ENCODE measurements at places on chromosomes 11 and 22.

GRCh38 chr11:9662273-9662672 lies 1.6 kb upstream of the SWAP70 start:
- no peak for DNase-seq

- no peak for DNase-seq
Observed at GRCh38 chr11:97351939-97352338, 962.1 kb downstream of the JRKL start.

- no peak for DNase-seq
Observed at GRCh38 chr11:62752994-62753735, 795 bp downstream of the ZBTB3 start.

- DNase-seq: no peak
Observed at GRCh38 chr22:42138122-42138770, 7.6 kb upstream of the CYP2D6 start.

DNA sequence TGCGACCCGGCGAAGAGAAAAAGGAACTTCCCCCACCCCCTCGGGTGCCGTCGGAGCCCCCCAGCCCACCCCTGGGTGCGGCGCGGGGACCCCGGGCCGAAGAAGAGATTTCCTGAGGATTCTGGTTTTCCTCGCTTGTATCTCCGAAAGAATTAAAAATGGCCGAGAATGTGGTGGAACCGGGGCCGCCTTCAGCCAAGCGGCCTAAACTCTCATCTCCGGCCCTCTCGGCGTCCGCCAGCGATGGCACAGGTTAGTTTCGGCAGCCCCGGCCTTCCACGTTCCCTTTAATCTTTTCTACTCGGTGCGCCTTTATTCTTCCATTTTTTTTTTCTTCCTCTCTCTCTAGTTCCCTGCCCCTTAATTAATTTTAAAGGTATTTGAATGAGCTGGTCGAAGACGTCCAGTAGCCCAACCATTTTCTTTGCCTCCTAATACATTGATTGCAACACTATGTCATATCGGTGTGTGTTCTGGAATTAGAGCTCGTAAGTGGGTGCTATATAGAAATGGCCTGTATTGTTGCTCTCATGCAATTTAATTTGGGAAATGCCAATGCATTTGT lies 537 bp downstream of the EP300 start:
- no peak for DNase-seq

- no peak for DNase-seq
Observed at GRCh38 chr11:64864473-64865285, 13.7 kb downstream of the EHD1 start.

- DNase-seq: no peak
Observed at GRCh38 chr22:20574920-20575353, 67.5 kb downstream of the MED15 start.

DNA sequence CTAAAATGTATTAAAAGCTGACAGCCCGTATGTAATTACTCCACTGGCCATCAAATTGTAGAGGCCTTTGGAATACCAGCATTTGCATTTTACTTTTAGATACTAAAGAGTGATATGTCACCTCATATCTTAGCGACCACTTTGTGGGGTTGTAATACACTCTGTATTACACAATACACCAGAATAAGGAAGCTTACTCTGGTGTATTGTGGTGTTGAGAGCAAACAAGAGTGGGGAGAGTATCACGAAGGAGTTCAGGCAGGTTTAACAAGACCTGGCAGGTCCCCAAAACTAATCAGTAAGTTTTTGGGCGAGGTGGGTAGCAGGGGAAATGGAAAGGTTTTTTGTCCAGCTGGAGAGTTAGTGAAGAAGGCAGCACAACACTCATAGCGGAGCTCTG lies 3.2 kb downstream of the NUP50 start:
- no peak for DNase-seq

DNA sequence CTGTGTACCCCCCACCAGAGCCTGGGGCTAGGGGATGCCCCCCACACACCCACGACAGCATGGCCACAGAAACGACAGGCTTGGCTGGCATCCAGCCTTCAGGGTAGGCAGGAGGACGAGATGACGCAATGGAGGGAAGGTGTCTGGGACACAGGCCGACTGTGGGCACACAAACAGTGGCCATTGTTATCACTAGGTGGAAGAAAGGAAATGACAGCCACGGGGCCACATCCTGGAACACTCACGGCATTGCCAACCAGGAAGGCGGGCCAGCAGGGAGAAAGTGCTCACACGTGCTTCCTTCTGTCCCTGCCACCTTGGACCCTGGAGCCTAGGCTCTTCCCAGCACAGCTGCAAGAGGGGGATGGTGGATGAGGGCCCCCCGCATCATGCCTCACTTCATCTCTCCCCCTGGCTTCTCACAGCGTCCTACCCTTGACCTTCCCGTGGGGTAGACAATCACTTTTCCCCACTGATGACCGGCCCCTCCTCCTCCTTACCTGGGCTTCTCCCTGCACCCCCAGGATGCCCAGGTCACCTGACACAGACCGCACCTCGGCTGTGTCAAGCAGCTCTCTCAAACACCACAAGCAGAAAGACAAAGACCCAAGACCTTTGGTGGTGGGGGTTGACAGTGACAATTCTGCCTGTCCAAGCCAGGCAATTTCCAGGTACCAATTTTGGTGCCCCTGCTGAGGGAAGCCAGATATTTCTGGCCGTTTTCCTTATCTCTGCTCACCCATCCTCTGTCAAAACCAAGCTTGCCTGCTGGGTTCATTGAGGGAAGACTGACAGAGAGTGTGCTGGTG lies 8.6 kb downstream of the PLA2G6 start:
- DNase-seq: no peak

GRCh38 chr11:72684236-72684912 lies 10.2 kb upstream of the PDE2A start:
- no peak for DNase-seq

DNA sequence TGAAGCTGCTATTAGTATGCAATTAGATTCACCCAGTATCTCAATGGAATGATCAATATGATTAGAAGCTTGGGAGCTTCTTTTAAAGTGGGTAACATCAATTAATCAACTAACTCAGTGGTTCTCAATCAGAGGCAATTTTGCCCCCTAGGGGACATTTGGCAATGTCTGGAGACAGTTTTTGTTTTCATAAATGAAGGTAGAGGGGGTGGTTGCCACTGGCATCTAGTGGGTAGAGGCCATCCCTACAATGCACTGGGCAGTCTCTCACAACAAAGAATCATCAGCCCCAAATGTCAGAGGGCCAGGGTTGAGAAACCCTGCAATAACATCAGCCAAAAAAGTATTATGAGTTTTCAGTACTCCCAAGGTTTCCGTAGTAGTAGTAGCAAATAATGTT lies 5.9 kb upstream of the AMOTL1 start:
- DNase-seq: no peak

- DNase-seq: no peak
Observed at GRCh38 chr22:32720924-32721323, 80.6 kb upstream of the TIMP3 start.

GRCh38 chr22:19109198-19110063 lies 12.8 kb downstream of the DGCR2 start:
- no peak for DNase-seq

- no peak for DNase-seq
Observed at GRCh38 chr11:10908215-10908951, 50.5 kb upstream of the ZBED5 start.

GRCh38 chr11:16032974-16033373 lies 323.4 kb downstream of the SOX6 start:
- no peak for DNase-seq

DNA sequence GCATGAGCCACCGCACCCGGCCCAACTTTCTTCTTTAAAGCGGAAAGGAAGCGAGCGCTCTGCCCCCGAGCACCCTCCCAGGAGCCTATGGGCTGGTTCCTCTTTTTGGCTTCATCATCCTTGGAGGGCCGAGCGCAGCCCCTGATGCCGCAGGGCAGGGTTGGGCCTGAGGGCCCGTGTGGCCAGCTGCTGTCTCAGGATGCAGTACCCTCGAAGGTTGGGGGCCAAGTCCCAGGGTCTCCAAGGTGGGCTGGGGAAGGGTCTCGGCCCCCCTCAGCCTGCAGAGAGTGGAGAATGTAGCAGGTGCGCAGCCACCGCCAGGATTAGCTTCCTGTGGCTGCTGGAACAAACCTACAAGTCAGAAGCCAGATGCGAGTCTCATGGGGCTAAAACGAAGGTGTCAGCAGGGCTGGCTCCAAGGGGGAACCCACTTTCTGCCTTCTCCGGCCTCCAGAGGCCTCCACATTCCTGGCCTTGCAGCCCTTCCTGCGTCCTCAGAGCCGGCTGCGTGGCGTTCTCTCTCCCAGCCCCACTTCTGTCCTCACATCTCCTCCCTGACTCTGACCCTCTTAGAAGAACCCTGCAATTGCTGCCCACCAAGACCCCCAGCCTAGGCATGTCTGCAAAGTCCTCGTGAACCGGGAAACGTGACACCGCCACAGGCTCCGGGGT lies 2.9 kb downstream of the PANX2 start:
- DNase-seq: no peak

GRCh38 chr11:94834911-94835593 lies 66.9 kb downstream of the AMOTL1 start:
- DNase-seq: no peak

DNA sequence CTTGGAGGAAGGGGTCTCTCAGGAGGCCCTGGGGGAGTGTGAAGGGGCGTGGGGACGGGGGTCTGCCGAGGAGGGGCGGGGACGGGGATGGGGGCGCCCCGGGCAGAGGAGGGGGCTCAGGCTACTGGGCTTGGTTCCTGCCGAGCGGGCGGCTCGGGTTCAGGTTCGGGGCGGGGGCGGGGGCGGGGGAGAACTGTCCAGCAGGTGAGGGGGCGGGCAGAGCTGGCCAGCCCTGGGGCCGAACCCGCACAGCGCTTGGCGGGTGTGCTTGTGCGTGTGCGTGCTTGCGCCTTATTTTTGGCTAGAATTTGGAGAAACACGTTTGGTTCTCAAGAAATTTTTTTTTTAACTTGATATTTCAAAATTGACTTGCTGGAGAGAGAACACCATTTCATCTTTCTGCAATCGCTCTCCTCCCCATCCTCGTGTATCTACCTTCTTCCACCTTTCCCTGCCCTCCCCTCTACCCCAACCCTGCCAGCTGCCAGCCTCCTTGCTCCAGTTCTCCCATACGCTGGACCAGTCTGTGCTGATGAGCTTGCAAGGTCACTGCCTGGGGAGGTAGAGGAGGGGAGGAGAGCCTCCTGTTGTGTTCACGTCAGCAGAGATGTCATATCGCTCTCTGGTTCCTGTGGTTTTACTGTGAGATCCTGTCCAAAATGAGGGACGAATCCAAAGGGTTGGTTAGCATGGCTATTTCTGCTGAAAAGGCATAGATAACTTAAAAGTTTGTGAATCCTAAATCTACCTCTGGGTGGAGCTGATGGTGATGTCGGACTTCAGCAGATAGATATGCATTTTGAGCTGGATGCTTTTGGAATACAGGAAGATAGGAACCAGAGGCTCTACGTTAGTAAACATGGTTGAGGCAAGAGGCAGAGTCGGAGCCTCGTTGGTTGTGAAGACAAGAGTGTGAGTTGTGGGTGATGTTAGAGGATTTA lies 668 bp downstream of the MADD start:
- DNase-seq: peak; percentile 45

GRCh38 chr22:46150655-46151477 lies 540 bp downstream of the PPARA start:
- no peak for DNase-seq

DNA sequence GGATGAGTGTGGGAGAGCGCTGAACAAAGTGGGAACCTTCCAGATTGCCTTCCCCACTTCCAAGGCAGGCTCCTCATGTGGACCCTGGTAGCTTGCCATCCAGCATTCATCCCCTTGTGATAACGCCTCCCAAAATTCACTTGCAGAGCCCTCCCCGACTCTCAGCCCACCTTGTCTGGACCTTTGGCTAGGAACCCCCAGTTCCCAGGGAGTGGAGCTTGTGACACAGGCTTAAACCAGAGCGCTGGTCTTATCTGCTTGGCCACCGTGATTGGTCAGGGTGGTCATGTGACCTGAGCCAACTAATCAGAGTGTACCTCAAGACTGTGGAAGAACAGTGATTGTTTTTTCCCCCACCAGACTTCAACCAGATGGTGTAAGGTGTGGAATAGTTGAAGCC lies 9.6 kb upstream of the SLC35C1 start:
- no peak for DNase-seq

Data from cerebellar nuclear complex (tissue), 1 donor.